CD4-positive, alpha-beta T cell treated with Interleukin-12 subunit alpha and Interleukin-12 subunit beta, for 1 hour (primary cell): ENCODE measurements at places on chromosomes 1 and 21.

DNA sequence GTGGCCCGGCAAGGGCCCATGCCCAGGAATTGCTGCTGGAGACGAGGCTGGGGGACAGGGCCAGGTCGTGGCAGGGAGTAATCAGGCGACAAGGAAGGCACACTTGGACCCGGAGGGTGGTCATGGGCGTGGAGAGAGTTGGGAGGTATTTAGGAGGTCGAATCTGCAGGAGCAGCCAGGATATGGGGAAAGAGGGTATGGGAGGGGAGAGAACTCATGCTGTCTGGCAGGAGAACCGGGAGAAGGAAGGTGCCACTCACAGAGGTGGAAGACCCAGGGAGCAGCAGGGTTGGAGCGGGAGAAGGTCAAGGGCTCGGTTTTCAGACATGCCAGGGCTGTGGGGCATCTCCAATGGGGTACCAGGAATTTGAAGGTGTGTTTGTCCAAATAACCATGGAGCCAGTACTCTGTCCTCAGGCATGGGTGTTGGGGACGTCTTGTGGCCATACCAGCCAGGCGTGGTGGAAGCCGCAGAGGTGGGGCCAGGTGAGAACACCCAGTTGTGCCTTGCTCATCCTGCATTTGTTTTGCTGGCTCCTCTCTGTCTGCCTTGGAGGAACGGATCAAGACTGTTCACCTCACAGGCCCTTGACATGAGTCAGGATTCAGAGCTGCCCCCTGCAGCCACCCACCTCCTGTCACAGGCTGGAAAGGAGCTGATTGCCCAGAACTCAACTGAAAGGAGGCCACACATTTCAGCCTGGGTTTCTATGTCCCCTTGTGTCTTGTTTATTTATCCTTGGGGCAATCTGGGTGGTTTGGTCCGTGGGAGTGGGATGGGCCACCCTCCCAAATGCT lies 111.6 kb downstream of the SPSB1 start:
- DNase-seq, result no peak

DNA sequence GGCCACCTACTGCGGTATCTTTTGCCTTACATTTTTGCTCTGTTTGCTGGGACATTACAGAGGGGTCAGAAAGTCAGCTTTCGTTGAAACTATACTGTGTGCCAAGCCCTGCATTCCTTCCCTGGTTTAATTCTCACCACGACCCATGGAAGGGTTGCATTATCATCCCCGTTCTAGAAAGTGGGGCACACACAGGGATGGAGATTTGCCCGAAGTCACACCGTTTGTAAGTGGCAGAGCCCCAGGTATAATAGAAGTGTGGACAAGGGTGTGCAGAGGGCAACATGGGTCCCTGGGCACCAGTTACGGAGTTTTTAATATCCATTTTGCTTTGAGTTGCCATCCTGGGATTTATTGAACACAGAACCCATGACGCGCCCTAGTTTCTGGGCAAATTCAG lies 11.8 kb downstream of the DMRTB1 start:
- DNase-seq, result no peak

DNA sequence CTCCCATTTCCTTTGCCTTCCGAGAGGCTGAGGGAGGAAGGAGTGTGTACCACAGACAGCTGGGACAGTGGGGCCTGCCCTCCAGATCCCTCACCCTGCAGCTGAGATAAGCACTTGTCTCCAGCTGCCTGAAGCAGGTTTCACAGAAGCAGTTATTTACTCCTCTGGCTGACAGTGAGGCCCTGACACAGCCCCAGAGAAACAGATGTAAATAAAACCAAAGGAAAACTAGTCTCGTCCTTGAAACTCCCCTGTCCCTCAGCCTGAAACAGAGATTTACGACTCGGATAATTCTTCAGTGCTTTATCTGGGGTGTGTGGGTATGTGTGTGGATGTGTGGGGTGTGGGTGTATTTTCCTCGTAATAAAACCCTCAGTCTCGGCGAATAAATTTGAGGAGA lies 181.1 kb downstream of the IGSF21 start:
- DNase-seq, result no peak

DNA sequence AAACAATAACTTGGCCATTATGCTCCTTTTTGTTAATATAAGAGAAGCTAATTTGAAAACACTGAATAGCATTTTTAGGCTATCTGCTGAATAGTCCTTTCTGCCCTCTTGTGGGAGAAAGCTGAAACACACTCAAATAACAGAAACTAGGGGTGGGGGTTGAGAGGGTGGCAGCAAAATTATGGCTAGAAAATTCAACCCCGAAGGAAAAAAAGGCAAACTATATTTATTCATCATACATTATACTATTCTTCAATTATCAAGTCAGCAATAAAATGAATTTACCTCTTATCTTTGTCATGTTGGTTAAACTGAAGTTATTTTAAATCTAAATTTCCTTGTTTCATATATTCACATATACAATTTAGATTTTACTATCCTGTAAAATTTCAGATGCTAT lies 255.9 kb downstream of the FAF1 start:
- peak; percentile 23 for DNase-seq

GRCh38 chr1:207988326-207989165 lies 77.6 kb upstream of the CD34 start:
- no peak for DNase-seq

DNA sequence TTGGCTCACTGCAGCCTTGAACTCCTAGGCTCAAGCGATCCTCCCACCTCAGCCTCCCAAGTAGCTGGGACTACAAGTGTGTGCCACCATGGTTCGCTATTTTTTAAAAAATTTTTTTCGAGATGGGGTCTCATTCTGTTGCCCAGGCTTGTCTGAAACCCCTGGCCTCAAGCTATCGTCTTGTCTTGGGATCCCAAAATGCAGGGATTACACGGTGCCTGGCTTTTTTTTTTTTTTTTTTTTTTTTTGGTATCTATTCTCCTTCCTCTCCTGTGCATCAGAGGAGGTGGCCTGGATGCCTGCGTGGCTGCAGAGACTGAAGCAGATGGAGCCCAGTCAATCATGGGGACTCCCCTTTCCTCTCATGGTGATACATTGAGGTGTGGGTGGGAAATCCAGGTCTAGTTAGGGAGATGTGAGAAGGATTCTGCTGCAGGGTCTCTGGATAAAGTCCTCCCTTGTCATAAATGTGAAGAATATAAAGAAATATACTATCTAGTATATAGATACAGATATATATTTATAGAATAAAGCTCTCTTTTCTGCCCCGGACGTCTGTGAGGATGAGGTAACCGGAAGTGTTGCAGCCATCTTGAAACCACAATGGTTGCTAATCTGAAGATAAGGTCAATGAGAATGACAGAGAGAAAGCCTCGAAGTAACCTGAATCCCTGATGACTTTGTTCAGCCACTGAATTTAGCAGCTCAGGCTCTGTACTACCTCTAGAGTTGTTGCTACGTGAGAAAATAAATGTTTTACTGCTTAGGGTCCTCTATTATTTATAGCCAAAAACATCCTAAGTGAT lies 19.5 kb upstream of the RGSL1 start:
- peak; percentile 56 for DNase-seq

DNA sequence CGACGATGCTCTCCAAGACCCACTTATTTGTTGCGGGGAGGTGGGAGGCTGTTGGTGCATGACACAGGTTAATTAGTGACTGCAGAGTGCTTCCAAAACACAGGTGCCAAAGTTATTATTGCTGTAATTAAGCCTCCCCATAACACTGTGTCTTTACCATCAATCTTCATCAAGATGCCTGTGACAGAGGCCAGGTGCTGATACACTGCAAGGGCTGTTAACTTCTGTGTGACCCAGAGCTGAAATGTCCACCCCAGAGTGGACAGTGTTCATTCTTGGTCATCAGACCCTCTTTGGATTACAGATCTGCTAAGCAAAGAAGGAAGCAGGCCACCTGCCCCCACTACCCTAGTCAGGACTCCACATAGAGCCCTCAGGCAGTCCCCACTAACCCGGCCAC lies 55.5 kb downstream of the CAPN8 start:
- no peak for DNase-seq

DNA sequence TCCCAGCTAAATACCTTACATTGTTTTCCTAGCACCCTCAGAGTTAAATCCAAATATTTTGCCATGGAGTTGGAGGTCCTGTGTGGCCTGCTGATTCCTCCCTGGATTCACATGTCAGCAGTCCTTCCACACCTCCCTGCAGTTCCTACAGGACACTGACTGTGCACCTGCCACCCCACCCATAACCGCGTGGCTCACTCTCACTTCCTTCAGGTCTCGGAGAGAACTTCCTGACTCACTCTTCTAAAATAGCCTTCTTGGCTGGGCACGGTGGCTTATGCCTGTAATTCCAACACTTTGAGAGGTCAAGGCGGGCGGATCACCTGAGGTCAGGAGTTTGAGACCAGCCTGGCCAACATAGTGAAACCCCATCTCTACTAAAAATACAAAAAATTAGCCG lies 8.4 kb upstream of the CAMTA1 start:
- no peak for DNase-seq

DNA sequence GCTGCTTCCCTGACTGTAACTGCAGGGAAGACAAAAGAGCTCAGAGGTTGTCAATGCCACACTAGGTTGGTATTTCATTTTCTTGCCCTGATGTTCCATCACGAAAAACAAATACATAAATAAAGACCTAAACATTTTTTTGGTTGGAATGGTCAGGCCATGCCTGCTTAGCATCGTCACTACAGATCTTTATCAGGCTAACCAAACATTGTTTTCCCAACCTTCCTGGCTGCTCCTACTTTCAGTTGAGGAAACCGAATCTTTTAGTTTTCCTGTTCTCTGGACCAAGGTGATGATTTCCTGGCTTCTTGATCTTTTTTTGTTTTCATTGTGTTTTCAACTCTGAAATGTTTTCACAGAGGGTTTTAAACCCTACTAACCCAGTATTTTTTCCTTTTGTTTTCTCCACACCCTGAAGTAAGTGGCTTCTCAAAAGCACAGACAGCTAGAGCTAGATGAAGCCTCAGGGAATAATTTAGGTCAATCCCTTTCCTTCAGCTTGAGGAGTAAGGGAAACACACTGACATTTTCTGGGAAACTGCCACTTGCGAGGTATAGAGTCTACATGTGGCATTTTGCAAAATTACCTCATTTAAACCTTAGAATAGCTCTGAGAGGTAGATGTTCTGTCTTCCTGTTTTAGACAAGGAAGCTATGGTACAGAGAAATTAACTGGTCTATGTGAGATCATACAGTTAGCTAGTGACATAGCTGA lies 67.2 kb upstream of the CNN3 start:
- no peak for DNase-seq

DNA sequence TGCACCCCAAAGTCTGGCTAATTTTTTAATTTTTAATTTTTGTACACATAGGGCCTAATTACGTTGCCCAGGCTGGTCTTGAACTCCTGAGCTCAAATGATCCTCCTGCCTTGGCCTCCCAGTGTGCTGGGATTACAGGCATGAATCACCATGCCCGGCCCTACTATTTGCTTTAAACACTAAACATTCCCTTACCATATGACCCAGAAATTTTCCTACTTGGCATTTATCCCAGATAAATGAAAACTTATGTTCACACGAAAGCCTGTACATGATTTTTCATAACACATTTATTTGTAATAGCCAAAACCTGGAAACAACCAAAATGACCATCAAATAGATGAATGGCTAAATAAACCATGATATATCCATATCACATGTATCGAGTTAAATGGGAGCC lies 35.8 kb downstream of the NDUFS5 start:
- no peak for DNase-seq

- DNase-seq, result peak; percentile 9
These were observed 13.5 kb downstream of the FUCA1 start for GRCh38 chr1:23854568-23854967.

DNA sequence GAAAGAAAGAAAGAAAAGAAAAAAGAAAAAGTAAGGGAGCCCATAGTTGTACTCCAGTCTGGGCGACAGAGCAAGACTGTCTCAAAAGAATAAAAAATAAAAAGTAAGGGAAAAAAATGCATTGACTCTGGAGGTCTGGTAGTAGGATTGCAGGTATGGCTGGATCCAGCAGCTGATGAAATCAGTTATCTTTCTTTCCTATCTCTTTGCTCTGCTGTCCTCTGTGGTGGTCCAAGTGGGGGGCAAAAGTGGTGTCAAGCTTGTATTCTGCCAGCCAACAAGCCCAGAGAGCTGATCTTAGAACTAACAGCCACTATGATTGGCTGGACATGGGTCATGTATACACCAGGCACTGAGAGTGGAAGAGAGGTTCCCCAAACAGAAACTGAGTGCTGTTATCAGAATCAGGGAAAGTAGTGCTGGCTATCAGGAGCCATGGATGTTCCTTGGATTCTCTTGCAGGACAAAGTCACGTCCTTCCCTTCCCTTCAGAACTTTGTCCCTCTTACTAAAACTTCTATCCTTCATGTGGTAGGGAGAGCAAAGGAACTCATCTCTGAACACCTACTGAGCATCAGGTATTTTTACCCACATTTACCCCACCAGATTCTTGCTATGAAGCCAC lies 3.5 kb upstream of the FBLIM1 start:
- DNase-seq, result no peak

DNA sequence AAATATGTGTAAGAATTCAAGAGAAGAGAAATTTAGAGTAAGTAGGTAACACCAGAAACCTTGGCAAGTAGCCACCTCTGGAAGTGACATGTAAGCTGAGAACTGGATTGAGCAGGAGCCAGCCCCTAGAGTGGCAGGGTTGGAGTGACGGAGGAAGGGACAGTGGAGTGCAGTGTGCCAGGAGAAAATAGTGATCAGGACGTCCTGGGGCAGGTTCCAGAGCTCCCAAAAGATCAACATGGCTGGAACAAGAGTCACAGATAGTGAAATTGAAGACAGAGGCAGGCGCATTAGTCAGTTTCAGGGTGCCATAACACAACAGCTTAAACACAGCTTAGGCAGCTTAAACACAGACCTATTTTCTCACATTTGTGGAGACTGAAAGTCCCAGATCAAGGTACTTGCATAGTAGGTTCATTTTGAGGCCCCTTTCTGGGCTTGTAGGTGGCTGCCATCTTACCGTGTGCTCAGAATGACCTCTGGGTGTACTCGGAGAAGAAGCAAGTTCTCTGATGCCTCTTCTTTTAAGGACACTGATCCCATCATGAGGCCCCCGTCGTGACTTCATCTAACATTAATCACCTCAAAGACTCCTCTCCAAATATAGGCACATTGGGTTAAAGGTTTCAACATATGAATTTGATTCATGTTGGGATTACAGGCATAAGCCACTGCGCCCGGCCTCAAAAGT lies 37.2 kb downstream of the GNPAT start:
- no peak for DNase-seq

GRCh38 chr1:54359393-54360162 lies 46.6 kb downstream of the SSBP3 start:
- DNase-seq, result no peak

- no peak for DNase-seq
These were observed 35.7 kb downstream of the TTC39A start for GRCh38 chr1:51294566-51295184.

GRCh38 chr1:227928811-227929375 lies 18.8 kb downstream of the WNT9A start:
- no peak for DNase-seq
